PC-9 (cell line): ENCODE measurements at places on chromosomes 7 and 10. TPM values are rescaled to one million over a fixed set of nuclear protein-coding genes. Genes with fewer than 3 reads are reported as not detected.
A peak's percentile ranks its signal among the peaks of the same experiment; 100 is the strongest.

DNA sequence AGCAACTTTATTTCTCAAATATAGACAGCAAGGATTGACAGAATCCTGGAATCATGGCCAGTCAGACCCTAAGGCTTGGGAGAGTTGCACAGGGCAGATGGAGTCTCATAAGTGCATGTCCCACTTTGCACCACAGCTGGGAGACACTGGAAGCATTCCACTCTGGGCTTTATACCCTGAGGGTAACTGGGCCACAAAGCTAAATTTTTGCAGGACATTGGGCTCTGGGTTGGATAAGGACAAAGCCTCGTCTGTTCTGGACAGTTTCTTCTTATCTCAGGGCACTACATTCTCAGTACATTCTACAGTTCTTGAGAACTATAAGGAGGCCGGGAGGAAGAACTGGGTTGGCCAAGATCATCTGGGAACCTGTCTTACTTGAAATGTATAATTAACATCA lies 158.3 kb upstream of the IGFBP3 start:
- DNase-seq: no peak

GRCh38 chr10:8418631-8419030 lies 364.1 kb downstream of the GATA3 start:
- no peak for DNase-seq

DNA sequence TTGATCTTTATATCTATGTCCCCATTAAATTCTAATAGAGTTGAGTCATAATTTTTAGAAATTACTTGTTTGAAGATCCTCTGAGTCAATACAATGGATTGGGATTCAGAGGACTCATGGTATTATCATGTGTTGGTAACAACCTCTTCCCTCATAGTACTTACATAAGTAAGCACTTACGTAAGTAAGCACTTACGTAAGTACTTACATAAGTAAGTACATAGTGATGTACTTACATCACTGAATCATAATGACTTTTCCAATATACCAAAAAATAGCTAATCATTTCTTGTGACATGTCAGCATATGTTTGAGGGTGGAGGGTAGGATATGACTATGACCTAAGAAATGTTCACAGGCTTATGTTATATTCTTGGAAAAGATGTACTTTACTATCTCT lies 740.5 kb downstream of the SORCS1 start:
- no peak for DNase-seq

- DNase-seq: no peak
Measured at GRCh38 chr7:94367949-94368348, 26.7 kb upstream of the COL1A2 start.

DNA sequence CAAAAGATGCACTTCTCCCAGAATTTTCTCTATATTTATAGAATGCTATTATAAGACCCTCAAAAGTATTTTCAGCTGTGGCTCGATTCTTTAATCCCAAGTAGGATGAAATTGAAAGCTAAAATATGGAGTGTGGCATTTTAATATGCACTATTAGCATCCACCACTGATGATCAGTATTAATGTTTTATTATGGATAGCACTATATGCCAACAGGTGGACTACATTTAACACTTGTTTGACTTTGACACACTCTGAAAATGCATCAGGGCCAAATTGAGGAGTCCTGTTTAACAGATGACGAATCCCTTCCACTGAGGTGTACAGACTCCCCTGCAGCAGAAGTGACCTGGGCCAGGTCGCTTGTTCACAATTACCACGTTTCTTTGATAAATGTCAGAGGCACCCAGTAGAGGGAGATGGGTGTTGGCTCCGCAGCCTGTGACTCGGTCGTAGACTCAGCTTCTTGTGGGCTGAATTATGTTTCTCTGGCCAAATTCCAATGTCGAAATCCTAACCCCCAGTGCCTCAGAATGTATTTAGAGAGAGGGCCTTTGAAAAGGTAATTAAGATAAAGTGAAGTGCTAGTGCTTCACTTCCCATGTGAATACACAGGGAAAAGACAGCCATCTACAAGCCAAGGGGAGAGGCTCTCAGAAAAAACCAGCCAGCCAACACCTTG lies 48.1 kb downstream of the WIPF3 start:
- DNase-seq: peak; percentile 85

GRCh38 chr10:79148452-79149344 lies 79.9 kb downstream of the ZMIZ1 start:
- peak; percentile 86 for DNase-seq

DNA sequence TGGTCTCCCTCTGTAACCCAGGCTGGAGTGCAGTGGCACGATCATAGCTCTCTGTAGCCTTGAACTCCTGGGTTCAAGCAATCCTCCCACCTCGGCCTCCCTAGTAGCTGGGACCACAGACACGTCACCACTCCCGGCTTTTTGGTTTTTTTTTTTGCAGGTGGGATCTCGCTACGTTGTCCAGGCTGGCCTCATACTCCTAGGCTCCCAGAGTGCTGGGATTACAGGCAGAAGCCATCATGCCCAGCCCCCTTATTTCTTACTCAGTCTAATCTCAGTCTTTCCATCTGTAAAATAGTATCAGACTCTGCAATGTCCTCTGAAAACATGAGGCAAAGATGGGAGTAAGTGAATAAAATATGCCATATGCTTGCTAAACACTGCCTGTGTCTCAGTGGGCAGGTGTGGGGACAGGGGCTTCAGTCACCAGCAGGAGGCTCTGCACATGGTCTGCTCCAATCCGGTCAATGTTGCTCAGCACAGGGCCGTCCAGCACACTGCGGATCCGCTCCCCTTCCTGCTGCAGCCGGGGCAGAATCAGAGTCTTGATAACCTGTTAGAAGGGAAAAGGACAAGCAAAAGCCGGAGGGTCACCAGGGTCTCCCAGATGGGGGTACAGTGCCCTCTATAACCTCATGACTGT lies 8.2 kb downstream of the AP4M1 start:
- DNase-seq: no peak

The OR2A2 gene
- total RNA-seq: not detected in 2 replicates

The PNLIPRP2 gene
- total RNA-seq: not detected in 2 replicates

The FBXW4 gene
- total RNA-seq: 34.9 and 38.2 TPM in 2 replicates

The CDC14C gene
- not detected in 2 replicates for total RNA-seq

The PARG gene
- 38.8 and 39.0 TPM in 2 replicates for total RNA-seq
